Smooth muscle cell of the brain vasculature (primary cell): ENCODE measurements at places on chromosomes 1 and 21.

GRCh38 chr1:36457691-36458090, 6.5 kb downstream of the MRPS15 start:
- peak; percentile 63 for DNase-seq

- no peak for DNase-seq
These were observed 106.9 kb upstream of the TIAM1 start for GRCh38 chr21:31450980-31451379.

- no peak for DNase-seq
These were observed at the start of gene TRABD2B for GRCh38 chr1:47997289-47998200. TRABD2B (minus strand) TSS chr1:47997385.

DNA sequence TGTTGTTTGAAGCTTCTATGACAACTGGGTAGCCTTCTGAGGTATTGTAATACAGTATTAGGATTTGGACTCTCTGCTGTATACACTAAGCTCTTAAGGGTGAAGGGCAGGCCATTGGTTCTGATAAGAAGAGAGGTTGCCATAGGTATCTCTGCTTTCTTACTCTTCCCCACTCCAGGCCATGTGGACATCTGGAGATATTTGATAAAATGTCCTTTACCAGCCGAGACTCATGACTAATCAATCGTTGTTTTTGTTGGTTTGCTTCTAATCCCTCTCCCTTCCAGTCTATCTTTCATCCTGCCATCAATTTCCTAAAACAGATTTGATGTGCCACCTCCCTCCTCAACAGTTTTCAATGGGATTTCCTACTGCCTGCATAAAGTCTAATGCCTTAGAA, 64.6 kb upstream of the WDR26 start:
- no peak for DNase-seq
